Nucleus accumbens (tissue), 56 donors: ENCODE measurements at places on chromosomes 7 and 10.

GRCh38 chr7:38068461-38068860, 109.6 kb upstream of the STARD3NL start:
- no peak for DNase-seq

DNA sequence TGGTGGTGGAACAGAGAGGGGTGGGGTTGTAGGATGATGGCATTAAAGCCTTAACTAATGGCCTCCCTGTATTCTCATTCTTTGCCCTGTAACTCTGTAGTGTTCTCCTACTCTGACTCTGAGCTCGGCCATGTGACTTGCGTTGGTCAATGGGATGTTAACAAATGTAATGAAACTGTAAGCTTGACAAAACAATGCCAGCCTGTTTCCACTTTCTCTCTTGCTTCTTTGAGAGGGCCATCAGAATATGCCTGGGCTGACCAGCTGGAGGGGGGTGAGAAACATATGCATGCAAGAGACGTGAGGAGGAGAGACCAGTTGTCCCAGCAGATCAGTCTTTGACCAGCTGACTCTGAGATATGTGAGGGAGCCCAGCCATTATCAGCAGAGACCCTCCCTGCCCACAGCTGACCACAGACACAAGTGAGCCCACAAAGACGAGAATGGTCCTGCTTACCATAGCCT, 100.6 kb downstream of the ICA1 start:
- no peak for DNase-seq

DNA sequence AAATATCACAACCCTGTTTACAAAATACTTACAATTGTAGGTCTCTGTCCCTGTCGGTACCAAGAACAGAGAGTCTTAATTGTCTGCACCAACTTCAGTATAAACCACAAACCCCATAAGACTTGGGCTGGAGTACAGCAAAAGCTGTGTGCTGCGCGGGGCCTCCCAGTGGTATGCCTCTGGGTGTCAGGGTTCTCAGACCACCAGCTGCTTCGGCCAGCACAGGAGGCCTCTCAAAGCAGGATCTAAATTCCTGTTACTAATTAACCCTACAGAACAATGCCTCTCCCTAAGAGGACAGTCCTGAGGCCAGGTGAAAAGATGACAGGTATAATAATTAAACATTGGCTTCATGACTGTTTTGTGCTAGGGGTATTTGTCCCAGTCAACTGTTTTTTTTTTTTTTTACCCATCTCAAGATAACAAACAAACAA, 957 bp upstream of the SVIL start:
- DNase-seq = no peak

DNA sequence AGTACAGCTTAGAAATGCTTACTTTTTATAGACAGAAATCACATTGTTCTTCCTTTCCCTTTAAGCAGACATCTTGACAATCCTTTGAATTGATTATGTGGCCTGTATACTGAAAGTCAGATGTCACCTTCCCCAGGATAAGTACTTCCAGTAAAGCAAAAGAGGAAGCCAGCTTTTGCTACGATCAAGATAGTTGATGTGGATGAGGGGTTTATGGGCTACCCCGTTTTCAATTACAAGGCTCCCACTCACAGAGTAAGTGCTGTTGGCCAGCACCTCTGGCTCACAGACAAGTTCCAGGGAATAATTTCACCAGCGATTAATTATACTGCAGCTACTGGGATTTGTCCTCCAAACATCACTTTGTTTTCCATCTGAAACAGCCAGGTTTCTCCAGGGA, 95.1 kb upstream of the SAMD8 start:
- no peak for DNase-seq

DNA sequence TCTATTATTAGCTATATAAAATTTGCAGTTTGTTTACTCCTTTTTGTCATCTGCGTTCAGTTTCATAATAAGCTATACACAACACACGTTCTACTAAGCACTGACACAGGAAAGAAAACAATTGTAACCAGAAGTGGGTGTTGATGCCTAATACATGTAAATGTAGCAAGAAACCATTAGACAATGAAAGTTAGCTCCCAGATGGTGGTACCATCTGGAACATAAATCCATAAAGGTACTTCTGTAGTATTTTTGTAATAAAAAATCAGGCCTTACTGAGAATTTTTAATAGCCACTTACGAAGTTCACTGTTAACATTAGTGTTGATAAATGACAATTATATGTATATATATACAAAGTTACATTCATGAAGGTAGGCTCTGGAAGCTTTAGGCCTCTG, 194.7 kb downstream of the KCND2 start:
- DNase-seq = no peak

DNA sequence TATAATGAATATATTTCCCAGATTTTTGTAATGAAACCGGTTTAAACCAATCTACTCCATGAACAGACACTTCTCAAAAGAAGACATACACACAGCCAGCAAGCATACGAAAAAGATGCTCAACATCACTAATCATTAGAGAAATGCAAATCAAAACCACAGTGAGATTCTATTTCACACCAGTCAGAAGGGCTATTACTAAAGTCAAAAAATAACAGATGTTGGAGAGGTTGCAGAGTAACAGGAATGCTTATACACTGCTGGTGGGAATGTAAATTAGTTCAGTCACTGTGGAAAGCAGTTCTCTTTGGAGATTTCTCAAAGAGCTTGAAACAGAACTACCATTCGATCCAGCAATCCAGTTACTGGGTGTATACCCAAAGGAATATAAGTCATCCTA, 240.7 kb downstream of the TSPAN12 start:
- DNase-seq = no peak

DNA sequence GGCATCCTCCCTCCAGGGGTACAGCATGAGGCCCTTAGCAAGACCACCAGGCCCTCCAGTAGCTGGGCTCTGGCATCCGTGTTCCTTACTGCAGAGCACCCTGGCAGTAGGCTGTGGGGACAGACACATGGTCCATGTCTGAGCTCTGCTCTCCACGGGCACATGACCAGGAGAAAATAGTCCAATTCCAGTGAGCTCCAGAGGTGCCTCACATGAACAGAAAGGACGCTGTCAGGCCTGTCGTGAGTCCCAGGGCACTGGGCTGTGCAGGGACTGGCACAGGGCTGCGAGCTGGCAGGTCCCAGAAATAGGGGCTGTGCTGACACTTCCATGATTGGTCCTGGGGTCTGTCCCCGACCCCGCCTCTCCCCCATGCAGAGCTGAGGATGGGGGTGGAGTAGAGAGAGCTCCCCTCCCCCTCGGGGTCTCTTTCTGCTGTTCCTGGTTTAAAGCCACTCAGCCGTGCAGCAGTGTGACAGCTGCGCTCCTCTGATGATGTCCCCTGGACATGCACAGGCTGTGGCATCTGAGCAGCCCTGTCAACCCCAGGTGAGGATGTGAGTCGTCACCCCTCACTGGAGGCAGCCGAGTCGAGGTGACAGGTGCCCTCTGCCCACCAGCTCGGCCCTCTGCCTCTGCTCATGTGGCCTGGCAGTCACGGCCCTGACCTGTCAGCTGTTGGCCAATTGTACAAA, 25.2 kb upstream of the ZNF488 start:
- no peak for DNase-seq

DNA sequence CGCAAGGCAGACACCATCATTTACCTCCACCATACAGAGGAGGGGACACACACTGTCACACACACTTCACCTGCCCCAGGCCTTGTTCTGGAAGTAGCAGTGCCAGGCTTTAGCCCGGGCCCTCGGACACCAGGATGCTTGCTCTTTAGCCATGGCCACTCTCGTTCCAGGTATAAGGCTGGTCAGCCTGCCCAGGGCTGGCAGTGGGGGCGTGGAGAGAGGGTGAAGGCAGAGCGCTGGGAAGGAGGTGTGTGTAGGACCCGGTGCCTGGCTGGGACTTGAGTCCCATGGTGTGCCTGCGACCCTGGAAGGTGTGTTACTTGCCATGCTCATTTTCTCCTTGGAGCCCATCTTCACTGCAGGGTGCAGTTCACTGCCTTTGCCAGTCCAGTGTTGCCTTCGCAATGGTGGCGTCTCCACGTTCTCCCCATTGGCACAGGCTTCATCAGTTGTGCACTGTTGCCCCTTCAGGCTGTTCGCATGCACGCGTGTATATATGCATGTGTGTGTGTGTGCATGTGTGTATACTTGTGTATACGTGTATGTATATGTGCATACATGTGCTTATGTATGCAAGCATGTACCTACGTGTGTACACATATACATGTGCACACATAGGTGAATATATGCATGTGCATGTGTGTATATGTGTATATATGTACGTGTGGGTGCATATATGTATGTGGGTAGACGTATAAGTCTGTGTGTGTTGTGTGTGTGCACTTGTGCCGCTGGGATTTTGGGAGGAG, 153.4 kb downstream of the CAMK1D start:
- no peak for DNase-seq

DNA sequence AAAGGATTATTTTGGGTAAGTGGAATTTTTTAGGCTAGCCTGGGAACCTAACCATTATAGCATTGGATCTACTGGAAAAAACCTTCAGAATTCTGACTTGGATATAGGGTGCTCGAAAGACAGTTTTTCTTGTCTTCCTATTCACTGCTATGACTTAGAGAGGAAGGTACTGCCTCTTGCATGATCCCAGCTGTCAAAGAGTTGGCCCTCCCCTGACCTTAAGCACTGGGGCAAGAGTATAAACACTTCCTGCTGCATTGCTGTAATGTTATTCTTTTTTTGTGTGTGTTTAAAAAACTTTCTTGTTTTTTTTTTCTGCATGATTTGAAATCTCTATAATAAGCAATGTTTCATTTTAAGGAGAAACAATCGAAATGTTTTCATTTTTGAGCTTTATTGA, 113.0 kb downstream of the LRMDA start:
- DNase-seq = no peak

DNA sequence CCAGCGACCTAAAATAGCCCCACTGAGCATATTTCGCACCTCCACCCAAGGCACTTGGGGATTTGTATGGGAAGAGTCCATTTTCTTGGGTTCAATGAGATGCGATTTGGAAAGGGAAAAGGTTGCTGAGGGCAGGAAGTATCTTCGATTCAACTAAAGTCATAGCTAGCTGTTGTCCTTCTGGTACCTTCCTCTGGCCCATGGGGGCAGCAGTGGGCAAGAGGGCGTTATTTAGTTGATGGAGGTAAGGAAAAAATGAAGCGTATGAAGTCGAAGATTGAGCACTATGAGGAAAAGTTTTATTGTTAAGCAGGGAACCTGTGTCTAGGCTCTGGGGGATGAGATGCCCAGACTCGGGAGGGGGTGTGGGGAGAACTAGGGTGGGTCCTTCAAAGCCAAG, 135.4 kb downstream of the EVX1 start:
- DNase-seq = no peak
